ENCODE measurements at places on chromosomes 2 and 18.

DNA sequence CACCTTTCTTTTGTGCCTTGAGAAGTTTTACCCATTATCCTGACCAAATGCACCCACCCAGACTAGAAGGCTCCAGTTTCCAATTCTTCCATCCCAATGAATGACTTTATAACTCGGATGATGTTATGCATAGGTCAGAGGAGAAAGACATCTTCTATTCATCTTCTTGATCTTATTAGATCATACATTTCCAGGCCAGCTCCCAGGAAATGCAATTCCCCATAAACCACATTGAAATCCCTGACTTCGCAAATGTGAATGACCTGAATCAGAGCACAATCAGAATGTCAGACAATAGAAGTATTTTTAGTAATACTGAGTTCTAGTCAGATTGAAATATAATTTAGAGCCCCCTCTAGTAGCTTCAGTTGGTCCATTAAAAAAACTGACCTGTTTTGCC, 62.9 kb downstream of the NYAP2 start:
- no peak for DNase-seq

- DNase-seq: no peak
Observed at GRCh38 chr2:72981536-72981935, 64.2 kb downstream of the EMX1 start.

DNA sequence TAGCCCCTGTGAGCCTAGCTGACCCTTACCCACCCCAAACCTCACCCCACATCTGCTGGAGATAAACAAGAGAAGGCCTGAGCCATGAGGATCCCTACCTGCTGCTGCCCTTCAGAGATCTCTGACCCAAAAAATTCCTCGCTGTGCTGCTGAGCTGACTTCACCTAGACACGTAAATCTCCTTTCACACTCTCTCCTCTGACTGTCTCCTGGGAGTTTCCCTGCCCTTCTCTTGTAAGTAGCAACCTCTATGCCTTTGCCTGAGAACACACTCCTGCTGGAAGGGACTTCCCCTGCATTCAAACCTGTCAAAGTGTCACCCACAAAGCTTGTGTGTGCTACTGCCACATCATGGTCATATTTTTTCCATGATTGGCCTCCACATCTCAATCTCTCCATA, 134.2 kb upstream of the NOL4 start:
- no peak for DNase-seq

GRCh38 chr18:24488824-24489493, 28.5 kb downstream of the HRH4 start:
- no peak for DNase-seq

DNA sequence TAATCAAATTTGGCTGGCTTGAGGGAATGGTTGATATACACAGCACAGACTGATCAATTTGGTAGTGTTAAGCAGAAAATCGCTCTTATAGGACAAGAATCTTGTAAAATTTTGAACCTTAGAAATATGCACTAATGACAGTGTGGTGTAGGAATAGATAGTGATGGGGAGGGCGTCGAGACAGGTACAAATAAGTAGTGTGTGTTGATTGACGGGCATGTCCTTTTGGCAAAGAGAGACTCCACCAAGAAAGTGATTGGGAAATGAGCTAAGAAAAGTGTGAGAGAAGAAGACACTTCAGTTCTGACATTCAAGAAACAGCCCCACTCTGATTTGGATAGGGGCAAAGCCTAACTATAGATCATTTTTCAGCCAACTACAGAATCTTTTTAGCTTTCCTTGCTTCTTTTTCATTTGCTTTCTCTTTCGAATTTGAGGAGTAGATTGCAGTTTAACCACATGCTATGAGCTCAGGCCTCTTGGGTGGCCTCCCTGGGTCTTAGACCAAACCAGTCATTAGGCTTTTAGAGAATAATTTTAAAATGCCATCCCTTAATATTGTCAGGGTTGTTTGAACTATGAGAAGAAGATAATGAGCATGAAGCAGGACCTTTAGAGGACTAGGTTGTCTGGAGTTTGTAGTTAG, 127.1 kb downstream of the CERS6 start:
- no peak for DNase-seq

GRCh38 chr2:117481608-117482007, 332.9 kb upstream of the DDX18 start:
- DNase-seq: peak; percentile 25

- DNase-seq: no peak
Observed at GRCh38 chr2:10688921-10689807, 611 bp downstream of the NOL10 start.

DNA sequence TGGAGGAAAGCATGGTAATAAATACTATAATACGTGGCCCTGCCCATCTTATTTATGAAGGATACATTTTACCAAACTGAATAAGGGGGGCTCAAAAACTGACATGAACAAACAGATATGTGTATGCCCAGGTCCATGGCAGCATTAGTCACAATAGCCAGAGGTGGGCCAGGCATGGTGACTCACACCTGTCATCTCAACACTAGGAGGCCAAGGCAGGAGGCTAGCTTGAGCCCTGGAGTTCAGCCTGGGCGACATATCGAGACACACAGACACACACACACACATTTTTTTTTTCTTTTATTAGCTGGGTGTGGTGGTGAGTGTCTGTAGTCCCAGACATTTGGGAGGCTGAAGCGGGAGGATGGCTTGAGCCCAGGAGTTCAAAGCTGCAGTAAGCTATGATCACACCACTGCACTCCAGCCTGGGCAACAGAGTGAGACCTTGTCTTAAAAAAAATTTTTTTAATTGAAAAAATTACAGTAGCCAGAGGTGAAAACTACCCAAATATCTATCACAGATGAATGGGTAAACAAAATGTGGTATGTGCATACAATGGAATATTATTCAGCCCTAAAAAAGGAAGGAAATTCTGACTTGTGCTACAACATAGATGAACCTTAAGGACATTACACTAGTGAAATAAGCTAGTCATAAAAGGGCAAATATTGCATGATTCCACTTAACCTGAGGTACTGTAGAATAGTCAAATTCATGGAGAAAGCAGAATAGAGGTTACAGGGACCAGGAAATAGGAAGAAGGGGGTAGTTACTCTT, 8.0 kb downstream of the ATP8B1 start:
- DNase-seq: no peak

- no peak for DNase-seq
Observed at GRCh38 chr2:233116946-233117345, 56.8 kb downstream of the INPP5D start.

GRCh38 chr18:41765460-41765859, 189.6 kb upstream of the PIK3C3 start:
- no peak for DNase-seq

- DNase-seq: no peak
Observed at GRCh38 chr2:2831633-2832032, 500.6 kb upstream of the MYT1L start.

DNA sequence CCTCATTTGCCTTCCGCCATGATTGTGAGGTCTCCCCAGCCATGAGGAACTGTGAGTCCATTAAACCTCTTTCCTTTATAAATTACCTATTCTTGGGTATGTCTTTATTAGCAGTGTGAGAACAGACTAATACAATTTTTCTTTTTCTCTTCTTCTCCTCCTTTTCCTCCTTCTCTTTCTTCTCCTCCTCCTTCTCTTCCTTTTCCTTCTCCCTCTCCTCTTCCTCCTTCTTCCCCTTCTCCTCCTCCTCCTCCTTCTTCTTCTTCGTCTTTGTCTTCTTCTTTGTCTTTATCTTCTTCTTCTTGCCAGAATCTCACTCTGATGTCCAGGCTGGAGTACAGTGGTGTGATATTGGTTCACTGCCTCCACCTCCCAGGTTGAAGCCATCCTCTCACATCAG, 20.2 kb downstream of the SKA1 start:
- DNase-seq: no peak

GRCh38 chr2:24423095-24423494, 62.8 kb upstream of the ITSN2 start:
- no peak for DNase-seq

GRCh38 chr18:64276311-64277090, 127.6 kb upstream of the LINC00305 start:
- DNase-seq: peak; percentile 28

DNA sequence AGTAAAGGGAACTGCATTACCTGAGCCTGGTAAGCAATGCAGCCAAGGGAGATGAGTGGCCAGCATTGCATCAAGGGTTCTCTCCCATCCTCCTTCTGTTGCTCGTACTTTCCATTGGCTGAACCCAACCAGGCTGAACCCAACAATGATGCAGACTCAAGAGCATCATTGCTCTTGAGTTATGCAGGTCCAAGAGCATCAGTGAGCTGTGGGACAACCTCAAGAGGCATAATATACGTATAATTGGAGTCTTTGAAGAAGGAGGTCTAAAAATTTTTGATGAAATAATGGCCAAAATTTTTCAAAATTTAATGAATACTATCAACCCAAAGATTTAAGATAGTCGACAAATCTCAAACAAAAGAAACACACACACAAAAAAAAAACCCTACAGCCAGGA, 213.0 kb downstream of the RNF152 start:
- DNase-seq: no peak

GRCh38 chr18:38450876-38451275, 885.3 kb upstream of the CELF4 start:
- no peak for DNase-seq

DNA sequence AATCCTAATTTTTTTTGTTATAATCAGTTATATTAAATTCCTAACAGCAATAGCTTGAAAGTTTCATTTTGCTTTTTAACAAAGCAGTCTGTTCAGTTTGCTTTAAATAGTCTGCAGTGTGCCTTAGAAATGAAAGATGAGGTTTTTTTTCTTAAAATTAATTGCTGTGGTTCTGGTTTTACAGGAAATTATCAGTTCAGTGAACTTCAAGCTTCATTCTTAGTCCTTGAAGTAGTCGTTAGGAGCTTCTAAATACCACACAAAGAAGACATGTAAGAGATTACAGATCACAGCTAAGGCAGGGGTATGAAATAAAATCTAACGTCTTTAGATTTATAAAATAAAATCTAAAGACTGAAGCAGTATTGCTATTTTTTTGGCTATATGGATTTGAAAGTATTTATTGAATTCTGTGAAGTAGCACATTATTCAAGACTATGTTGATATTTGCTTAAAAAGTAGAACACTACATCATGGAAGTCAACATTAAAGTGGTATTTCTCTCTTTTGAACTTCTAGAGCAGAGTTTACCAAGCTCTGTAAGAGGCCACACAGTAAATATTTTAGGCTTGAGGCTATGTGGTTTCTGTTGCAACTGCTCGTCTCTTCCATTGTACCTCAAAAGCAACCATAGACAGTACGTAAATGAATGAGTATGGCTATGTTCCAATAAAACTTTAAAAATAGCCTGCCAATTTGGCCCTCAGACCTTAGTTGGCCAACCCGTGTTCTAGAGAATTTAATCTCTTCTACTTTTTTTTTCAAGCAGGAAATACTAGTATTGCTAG, 81.5 kb upstream of the STON1 start:
- no peak for DNase-seq

DNA sequence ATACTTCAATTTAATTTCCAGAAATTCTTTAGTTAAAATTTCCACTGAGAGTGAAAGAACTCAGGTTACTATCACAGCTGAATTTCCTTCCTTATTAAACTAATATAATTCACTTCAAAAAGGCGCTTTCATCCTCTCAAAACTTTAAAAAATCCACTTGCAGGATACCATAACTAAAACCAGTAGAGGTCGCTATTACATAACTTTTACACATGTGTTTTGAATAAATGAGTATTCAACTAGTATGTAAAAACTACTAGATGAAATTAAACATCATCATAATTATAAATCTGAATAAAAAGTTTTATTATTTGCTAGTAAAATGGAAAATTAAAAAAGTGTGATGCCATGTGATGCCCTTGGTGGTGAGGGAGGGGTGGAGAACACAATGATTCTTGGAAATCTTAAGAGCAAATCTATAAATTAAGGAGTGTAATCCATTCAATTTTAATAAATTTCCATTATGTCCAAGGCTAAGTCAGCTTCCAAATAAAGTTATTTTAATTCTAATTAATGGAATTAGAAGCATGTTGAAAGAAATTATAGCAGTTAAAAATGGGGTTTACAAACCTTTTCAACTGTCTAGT, 61.4 kb downstream of the SOS1 start:
- no peak for DNase-seq

GRCh38 chr18:13823707-13824395, at the start of gene MC5R:
MC5R (plus strand) TSS chr18:13824149; CDS start chr18:13825766, 1,617 bp downstream.
- peak; percentile 67 for DNase-seq

GRCh38 chr2:29307519-29307918, 192.3 kb downstream of the CLIP4 start:
- DNase-seq: no peak

GRCh38 chr2:36777788-36778187, 81.3 kb downstream of the VIT start:
- no peak for DNase-seq

GRCh38 chr18:6666012-6666685, 63.4 kb upstream of the ARHGAP28 start:
- no peak for DNase-seq

DNA sequence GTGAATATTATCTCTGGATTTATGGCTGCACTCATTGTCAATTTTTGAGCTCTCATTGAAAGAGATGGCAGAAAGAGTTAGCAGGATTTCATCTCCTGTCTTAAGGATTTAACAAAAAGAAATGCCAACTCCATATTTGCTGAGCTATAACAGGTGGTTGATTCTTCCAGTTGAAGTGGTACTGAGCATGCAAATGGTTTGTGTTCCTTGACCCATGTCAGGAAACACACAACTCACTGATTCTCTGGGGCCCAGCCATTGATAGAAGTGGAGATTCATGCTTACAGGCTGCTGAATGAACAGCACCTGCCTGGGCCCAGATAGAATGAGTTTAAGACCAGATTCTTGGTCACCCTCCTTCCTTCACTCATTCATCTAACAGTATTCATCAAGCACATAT, 128.8 kb downstream of the CERS6 start:
- no peak for DNase-seq

GRCh38 chr18:75408554-75409506, 18.7 kb downstream of the SMIM21 start:
- DNase-seq: no peak

- DNase-seq: no peak
Observed at GRCh38 chr18:21777814-21778213, 37.2 kb downstream of the MIB1 start.

- no peak for DNase-seq
Observed at GRCh38 chr2:120600786-120601185, 134.9 kb upstream of the GLI2 start.

- DNase-seq: no peak
Observed at GRCh38 chr18:62454527-62454926, 68.3 kb upstream of the ZCCHC2 start.

DNA sequence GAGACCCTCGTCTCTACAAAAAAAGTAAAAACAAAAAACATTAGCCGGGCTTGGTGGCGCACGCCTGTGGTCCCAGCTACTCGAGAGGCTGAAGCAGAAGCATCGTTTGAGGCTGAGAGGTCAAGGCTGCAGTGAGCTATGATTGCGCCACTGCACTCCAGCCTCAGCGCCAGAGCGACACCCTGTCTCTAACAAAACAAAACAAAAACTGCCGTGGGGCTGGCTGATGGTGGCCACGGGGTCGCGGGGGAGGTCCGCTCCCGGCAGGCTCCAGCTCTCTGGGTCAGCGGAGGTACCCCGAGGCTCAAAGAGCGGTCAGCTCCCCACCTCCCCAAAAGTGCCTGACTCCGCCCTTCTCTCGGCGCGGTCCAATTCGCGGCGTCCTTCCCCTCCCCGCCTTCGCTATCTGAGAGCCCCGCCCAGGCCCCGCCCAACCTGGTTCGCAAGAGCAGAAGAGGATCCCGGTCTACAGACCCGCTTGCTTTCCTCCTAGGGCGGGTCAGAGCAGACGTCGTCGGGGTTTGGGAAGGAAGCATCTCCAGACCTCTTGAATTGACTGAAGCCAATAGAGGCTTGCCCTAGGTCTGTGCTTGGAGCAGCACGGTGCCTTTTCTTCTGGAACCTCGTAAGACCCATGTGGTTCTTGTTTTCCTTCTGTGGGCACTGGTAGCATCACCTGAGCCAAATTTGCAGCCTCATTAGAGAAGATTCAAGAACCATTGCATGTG, 7.8 kb downstream of the RAX start:
- DNase-seq: no peak

All from right hindlimb (tissue), 1 donor.